ENCODE measurements at places on chromosomes 12 and 14. TPM values are rescaled to one million over a fixed set of nuclear protein-coding genes. Genes with fewer than 3 reads are reported as not detected.

LHX5 gene
- not detected for total RNA-seq

DNA sequence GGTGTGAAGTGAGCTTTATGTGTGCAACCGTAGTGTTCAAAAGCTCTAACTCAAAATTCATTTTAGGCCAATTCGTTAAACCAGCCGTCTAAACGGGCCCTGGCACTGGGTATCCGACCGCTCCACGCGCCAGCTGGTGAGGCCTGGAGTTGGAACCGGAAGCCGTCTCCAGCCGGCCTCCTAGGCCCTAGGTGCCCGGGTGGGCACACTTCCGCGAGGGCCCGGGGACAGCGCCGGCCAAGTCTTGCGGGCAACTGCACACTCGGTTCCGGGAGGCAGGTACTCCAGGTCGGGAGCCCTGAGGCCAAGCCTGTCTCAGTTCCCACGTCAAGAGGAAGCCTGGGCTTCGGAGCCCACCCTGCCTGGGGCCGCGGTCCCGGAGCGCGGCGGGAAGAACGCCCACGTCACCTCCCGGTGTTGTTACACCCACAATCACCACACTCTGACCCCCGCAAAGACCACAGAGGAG lies 16.2 kb downstream of the OTX2 start:
- DNase-seq: no peak

- no peak for DNase-seq
These were observed 8.6 kb downstream of the CAPRIN2 start for GRCh38 chr12:30746190-30746589.

DNA sequence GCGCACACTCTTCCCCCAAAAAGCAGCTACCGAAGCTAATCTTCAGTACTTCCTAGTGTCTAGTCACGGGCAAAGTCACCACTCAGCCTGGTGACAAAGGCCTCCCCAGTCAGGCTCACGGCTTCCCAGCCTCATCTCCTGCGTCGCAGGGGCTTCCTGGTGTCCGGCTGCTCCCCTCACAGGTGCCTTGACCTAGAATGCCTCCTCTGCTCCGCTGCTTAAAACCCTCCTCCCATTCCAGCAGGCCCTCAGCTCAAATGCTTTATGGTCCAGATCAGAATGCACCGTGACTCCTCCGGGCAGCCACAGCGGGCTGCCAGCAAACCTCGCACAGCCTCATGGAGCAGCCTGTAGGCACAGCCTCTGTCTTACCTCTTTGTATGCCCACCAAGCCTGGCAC lies 53.1 kb downstream of the PRIMA1 start:
- no peak for DNase-seq

DNA sequence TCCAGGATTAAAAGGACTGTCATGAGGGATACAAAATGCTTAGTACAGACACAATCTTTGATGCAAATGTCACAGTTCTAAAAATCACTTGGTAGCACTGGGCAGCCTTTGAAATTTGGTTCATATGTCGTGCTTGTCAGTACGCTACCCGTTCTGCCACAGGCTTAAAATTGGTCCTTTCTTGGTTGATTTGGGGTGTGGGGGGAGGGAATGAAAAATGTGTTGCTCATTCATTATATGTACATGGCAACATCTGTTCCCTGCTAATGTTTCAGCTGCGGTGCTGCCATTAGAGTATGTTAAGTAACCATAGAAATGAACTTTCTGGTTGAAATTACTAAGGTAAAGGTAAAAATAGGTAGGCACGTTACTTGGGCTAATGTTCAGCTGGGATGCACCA lies 155.4 kb upstream of the ARHGAP5 start:
- DNase-seq: no peak

DNA sequence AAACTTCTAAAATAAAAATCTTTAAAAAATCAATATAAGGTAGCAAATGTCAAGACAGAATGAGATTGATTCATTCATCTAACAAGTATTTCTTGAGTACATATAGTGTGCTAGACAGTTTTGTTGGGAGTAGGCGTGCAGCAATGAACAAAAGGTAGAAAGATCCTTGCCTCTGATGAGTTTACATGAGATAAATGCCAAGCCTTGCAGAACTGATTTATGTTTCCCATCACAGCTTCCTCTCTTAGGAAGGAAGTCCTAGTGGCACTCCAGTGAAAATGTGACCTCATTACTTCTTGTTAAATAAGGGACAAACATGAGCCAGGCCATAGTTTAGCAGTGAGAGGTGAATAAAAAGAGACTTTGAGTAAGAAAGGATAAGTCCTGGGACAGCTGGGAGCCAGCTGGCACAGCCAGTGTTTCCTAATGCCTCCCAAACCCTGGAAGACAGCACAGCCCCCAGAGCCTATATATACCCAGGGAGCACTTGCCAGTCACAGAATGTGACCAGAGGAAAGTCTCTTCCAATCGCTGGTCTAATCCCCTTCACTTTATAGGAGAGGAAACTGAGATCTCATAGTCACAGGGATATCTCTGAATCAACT lies 4.7 kb upstream of the COCH start:
- no peak for DNase-seq

GRCh38 chr12:111277570-111277969 lies 91.3 kb downstream of the PHETA1 start:
- no peak for DNase-seq

IFT43 gene
- 44.9 TPM for total RNA-seq

PARP11 gene
- 10.4 TPM for total RNA-seq

GRCh38 chr14:104681689-104682074 lies 7.7 kb upstream of the INF2 start:
- DNase-seq: peak; percentile 95

LRRC10 gene
- not detected for total RNA-seq

DNA sequence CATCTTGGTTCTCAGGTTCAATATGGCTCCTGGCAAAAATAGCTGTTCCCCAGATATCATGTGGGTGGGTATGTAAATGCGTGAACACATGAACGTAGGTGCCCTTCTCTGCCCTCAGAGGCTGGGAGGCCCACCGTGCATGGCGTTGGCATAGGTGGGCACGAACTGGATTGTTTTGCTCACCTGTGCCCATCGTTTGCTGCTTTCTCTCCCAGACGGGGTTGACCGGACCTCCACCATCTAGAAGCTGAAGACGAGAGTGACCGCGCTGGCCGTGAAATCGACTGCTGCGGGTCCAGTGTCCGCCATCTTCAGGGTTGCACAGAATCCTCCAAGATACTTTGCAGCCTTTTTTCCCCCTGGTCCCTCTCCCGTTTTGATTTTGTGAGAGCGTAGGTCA lies 113.9 kb downstream of the GCH1 start:
- DNase-seq: peak; percentile 55

MBD6 gene
- 46.5 TPM for total RNA-seq

LIN7A gene
- 2.4 TPM for total RNA-seq

GRCh38 chr12:42474391-42474790 lies 115.2 kb downstream of the PRICKLE1 start:
- DNase-seq: no peak
